Activated naive CD4-positive, alpha-beta T cell (primary cell): ENCODE measurements at places on chromosomes 16 and 17.

DNA sequence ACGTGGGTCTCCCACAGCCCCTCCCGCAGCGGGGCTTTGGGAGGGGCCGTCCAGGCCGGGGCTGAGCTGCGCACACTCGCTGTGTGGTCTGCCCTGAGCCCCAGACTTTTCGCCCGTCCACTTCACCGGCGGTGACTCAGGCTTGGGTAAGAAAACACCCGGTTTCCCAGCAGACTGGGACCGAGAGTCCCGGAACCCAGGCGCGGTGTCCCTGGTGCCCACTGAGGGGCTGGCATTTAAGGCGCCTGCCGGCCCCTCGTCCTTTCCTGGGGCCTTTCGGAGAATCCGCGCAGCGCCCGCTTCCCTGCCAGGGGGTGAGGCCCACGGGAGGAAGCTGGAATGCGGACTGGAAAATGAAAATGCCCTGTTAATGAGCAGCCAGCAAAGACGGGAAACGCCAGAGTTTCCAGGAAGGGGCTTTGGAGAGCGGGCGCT, 100.3 kb downstream of the C16orf95 start:
- no peak for DNase-seq

GRCh38 chr16:22887445-22887844, 73.5 kb downstream of the HS3ST2 start:
- no peak for DNase-seq

DNA sequence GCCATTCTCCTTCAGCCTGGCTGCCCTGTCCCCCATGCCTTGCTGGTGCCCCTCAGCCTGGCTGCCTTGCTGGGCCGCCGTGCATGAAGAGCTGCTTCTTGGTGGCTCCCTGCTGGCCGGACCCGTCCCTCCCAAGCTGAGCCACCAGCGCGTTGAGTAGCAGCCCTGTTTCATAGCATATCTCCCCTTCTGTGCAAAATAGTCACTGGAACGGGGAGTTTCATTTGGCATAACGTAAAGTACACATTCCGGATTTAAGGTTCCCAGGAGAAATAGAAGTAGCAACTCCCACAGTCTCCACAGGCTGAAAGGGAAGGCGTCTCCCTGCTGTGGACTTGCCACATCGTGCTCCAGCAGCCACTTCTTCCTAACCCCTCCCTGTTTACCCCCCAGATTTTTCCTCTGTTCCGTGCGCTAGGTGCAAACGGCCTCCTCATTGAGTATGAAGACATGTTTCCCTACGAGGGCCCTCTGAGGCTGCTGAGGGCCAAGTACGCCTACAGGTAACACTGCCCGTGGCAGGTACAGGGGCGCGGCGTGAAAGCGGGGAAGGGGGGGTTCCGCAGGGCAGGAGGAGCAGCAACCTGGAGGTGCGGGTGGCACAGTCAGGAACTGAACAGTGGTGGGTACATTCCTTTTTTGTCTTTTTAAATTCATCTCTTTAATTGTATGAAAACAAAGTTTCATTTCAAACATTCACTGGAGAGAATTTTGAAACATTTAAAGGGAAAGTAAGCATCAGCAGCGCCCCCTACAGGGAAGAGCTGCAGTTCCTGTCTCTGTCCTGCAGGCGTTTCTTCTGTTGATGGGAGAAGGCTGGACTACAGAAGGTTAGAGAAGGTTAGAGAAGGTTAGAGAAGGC, 5.8 kb upstream of the OGFOD3 start:
- DNase-seq, result peak; percentile 17

GRCh38 chr16:77408607-77409006, 26.2 kb downstream of the ADAMTS18 start:
- DNase-seq, result no peak

GRCh38 chr17:57577751-57578607, 167.1 kb downstream of the CCDC182 start:
- DNase-seq, result no peak

DNA sequence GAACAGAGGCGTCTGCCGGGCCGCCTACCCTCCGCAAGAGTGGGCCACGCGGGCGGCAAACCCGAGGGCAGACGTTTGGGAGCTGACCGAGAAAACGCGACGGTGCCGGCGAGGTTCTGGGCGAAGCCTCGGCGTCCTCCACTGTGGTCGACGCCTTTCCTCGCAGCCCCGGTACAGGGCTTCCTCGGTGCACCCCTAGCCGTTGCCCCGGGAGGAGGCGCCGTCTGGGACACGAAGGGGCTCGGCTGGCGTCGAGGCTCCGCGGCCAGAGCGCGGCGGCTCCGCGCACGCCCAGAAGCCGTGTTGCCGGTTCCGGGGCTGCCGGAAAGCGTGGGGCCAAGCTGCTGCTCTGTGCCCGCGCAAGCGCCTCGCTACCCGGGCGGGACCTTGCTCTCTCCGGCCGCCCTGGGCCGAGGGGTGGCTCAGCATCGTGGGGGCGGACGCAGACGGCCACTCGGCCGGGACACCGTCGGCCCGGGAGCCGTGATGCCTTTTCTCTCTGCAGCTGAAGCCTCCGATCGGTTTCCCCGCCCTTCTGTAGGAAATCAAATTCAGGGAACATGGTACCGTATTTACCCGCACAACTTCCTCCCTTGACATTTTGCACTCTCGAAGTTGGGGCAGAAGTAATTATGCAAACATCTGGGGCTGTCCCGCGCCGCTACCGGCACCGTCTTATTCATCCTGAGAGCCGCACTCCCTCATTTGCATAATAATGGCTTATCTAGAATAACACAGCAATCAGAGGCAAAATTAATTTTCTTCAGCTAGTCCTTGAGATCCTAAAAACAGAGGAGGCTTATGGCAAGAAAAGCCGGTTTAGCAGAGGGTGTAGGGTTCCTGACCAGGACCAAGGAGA, 7.3 kb upstream of the CBX8 start:
- no peak for DNase-seq

DNA sequence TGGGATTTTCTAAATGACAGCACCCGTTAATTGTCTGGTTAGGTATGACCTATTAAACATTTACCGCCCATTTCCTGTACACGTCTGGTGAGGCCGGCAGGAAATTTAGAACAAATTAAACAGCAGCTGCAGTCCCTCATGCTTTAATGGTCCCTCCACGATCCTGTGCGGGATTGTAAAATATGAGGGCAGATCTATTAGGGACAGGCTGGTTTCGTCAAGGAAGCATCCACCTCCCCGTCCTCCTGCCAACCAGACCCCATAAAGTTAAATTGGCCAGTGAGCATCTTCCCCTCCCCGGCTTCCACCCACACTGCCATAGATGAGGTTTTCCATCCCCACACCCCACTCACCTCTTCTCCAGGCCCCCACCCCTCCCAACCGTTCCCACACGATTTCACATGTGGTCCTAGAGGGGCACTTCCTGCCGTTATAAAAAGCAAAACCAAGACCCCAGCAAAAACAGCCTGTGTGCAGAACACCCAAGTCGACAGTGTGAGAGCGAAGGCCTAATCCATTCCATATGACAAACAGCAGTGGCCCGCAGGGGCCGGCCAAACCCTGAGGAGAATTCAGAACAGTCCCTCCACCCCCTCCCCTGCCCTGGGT, 331.9 kb downstream of the FOXL1 start:
- DNase-seq, result no peak

- DNase-seq, result peak; percentile 31
Observed at GRCh38 chr17:58084317-58084981, 1.2 kb downstream of the DYNLL2 start.

GRCh38 chr17:73958453-73958852, 245.0 kb upstream of the RPL38 start:
- DNase-seq, result no peak

DNA sequence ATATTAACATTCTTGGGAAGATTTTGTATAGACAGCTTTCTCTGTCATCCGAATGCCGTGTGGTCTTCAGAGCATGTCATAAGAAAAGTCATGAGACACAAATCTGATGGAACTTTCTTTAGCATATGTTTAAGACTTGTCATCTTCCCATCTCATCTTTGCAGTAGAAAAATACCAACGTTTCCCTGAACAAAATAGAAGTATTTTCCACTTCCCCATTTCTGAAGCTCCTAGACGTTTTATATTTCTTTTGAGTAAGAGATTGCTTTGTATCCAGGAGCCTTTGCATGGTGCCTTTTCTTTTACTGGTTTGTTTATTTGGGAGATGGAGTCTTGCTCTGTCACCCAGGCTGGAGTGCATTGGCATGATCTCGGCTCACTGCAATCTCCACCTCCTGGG, 235.1 kb downstream of the PRKCA start:
- no peak for DNase-seq

GRCh38 chr17:46984892-46985291, 5.8 kb upstream of the RPRML start:
- DNase-seq, result no peak

GRCh38 chr17:67577429-67578141, 140.2 kb upstream of the NOL11 start:
- DNase-seq, result no peak

GRCh38 chr17:69143683-69144231, 2.1 kb upstream of the ABCA6 start:
- no peak for DNase-seq

- DNase-seq, result no peak
Observed at GRCh38 chr17:33421933-33422332, 128.8 kb upstream of the ASIC2 start.

GRCh38 chr17:28612936-28613872, 781 bp downstream of the RSKR start:
- no peak for DNase-seq

GRCh38 chr17:57905875-57906455, 49.2 kb downstream of the CUEDC1 start:
- DNase-seq, result no peak

- DNase-seq, result no peak
Observed at GRCh38 chr16:23996258-23996955, 160.6 kb downstream of the PRKCB start.

DNA sequence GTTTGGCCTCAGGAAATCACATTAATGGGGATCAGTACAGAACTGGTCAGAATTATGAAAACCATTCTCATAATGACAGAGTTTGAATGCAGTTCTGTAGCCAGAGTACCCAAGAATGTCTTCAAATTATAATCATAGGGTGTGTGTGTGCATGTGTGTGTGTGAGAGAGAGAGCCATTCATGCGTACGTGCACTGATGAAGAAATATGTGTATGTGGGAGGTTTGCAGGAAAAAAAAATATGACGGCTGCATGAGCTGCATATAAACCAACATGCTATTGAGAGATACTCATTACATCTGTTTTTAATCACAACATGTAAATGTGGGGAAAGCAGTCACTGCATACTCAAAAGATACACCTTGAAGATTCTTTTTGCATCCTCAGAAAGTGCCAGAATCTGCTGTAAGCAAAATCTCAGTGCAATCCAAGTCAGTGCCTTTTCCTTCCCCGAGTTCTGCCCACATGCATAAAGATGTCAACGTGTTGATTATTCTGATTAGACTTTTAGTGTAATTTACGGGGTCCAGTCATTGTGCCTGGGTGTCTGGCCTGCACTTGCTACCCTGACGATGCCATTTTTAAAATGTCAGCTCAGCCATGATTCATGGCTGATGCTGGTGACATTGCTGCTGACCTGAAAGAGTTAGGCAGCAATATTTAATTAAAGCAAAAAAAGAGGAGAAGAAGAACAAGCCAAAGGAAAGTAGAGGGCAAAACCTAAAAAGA, 378.7 kb upstream of the ZFHX3 start:
- DNase-seq, result no peak

- no peak for DNase-seq
Observed at GRCh38 chr17:44914148-44914547, 1.2 kb downstream of the GFAP start.

DNA sequence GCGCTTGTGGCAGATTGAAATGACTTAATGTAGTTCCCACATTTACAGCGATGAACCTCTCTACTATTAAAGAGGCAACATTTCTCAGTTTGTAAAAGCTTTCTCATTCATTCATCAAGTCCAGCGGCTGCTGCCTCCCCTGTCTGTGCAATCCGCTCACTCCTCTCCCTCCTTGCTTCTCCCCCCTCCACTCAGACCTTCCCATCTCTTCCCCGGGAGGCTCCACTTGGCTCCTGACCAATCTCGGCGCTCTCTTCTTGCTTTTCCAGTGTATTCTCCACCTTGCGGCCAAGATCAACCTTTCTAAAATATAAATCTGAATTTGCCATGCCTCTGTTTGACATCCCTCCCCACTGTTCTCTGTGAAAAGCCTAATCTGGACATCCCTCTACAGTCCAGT, 117.5 kb downstream of the ASIC2 start:
- no peak for DNase-seq

GRCh38 chr16:59216291-59216690, 482.2 kb upstream of the GOT2 start:
- DNase-seq, result no peak

GRCh38 chr17:68559316-68559715, 41.9 kb downstream of the FAM20A start:
- DNase-seq, result no peak

DNA sequence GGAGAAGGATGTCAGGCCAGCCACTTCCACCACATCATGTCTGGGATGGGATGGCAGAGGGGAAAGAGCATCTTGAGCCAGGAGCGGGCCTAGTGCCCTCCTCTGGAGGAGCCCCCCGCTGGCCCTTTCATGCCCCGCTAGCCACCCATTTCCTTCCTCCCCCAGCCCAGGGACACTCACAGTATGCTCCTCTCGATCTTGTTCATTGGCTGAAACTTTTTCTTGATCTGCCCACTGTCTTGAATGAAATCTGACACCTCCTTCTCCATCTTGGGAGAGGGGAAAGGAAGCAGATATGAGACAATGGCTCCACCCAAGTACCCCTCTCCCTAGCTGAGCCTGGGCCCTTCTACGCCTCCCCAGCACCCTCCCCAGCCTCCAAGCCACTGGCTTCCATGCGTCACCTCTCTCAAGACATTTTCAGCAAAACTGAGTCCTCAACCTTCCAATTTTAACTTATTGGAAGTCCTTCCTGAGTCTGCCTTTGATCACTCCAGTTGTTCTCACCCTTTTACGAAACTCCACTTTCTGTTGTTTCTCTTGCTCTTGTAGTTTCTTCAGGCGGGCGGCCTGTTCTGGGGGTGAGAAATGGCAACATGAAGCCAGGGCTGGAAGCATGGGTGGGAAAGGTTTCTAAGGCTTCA, 7.2 kb downstream of the SPAG7 start:
- DNase-seq, result no peak

DNA sequence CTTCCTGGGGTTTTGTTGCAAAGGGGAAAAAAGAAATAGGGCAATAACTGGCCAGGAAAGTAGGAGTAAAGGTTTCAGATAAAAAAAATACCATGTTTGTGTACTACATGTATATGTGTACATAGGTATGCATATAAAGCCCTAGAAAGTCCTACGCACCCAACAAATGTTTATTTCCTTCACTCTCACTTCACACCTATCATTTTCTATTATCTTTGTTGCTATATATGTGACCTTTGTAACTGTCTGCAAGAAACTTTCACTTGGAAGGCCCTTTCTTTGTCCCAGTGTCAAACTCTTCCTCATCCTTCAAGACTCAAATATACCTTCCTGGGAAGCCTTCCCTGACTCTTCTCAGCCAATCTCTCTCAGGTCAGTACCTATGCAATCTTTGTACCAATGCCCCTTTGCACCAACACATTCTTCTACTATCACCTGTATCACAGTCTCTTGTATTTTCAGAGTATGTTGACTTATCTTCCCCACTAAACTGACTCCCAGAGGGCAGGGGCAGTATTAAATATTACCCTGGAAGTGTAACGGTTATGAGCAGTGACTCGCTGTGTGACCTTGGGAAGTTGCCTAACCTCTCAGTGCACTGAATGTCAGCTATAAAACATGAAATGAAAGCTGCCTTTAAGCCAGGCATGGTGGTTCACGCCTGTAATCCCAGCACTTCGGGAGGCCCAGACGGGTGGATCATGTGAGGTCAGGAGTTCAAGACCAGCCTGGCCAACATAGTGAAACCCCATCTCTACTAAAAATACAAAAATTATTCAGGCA, 6.5 kb downstream of the XPO6 start:
- DNase-seq, result no peak

- DNase-seq, result no peak
Observed at GRCh38 chr17:18950944-18951905, 740 bp upstream of the SLC5A10 start.
